ENCODE measurements at places on chromosomes 1 and 21. TPM values are rescaled to one million over a fixed set of nuclear protein-coding genes. Genes with fewer than 3 reads are reported as not detected.

DNA sequence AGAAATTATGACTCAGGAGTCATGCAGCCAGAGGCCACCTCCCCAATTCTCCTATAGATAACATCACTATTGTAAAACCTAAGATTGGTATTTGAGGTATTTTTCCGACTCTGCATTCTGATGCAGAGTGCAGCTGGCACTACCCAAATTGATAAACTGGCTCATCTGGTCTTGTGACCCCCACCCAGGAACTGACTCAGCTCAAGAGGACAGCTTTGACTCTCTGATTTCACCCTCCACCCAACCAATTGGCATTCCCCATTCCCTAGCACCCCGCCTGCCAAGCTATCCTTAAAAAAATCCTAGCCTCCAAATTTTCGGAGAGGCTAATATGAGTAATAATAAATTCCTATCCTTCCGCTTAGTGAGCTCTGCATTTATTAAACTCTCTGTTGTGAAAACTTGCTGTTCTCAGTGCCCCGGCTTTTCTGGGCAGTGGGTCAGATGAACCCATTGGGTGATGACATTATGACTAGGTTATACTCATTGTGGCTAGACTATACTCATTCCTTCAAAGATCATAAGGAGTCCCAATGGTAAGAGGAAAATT lies 39.4 kb upstream of the EPS15 start:
- DNase-seq: no peak

GRCh38 chr1:217089361-217090014 lies 366.3 kb upstream of the ESRRG start:
- DNase-seq: peak; percentile 30

DNA sequence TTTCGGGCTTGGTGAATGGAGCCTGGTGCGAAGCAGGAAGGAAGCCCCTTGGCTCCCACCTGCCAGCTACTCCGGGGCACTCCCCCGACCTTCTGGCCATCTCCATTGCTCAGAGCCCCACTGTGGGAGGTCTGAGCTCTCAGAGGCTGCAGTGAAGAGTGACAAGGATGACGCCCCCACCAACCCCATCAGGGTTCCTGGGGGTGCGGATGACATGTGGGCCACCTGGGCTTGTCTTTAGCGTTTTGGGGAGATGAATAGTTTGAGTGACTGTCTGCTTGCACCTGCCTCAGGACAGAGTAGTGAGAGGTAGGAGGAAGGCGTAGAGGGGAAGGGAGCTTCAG lies 43.2 kb upstream of the LBR start:
- DNase-seq: no peak

DNA sequence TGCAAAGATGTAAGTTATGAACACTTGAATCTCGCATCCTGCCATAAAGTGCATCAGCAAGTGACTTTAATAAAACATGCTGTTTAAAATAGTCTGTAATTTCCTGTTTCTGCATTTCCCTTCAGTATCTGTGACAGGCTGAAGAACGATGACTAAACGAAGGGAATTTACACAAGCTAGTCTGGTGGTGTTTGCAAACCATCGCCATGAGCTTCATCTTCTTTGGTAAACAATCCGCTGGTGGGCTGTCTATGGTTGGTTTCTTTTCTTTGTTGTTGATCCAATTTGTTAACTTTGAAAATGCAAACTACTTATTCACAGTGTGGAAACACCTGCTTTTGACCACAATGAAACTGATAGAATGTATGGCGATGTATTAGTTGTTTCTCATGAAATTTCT lies 13.9 kb downstream of the SERTAD4 start:
- no peak for DNase-seq

DNA sequence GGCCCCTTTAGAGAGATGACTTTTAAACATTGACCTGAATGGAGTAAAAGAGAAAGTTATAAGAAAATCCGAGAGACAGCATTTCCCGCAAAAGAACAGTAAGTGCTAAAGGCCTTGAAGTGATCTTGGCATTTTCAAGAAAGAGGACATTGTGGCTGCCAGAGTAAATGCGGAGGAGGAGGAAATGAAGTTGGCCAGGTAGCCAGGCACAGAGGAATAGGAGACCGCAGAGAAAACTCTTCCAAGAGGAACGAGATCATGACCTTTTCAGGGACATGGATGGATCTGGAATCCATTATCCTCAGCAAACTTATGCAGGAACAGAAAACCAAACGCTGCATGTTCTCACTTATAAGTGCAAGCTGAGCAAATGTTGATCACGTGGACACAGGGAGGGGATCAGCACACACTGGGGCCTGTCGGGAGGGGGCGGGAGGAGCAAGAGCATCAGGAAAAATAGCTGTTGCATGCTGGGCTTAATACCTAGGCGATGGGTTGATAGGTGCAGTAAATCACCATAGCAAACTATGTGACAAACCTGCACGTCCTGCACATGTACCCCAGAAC lies 49.7 kb downstream of the EEIG2 start:
- no peak for DNase-seq

The RNU1-1 gene
- 2,332 TPM for total RNA-seq

- DNase-seq: no peak
Observed at GRCh38 chr1:218755128-218755527, 410.0 kb downstream of the TGFB2 start.

DNA sequence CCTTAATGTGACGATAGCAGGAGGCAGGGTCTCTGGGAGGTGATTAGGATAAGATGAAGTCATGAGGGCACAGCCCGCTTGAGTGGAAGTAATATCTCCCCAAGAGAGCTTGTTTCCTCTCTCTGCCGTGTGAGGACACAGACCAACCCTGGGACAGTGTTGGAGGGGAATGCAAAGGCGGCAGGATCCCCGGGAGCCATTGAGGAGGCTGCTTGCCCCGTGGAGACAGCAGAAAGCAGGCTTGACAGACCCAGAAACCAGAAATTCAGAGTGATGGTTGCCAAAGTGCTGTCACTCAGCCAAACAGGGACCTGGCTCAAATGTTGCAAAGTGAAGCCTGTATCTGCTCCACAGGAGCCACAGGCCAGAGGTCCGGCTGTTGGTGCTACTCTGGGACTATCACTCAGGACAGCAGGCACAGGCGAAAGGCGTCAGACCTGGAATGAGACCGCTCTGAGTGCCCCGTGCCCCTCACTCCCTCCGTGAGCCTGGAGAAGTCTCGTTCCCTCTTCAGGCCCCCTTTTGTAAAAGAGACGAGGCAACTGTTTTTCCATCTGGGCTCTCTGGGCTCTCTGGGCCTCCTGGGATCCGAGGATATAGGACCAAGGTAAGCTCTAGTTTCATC lies 96.6 kb upstream of the VANGL1 start:
- DNase-seq: no peak

DNA sequence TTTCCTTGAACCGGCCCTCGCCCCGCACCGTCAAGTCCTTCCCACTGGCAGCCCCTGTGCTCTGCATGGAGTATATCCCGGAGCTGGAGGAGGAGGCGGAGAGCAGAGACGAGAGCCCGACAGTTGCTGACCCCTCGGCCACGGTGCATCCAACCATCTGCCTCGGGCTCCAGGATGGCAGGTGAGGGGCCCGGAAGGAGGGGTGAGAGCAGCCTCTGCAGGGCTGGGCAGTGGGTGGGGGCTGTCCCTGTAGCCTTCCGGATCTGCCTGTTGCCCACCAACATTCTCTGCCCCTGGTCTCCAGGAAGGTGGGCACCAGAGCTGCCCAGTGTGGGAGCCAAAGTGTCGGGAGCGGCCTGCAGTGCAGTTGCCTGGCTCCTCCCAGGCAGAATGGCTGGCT lies 99.2 kb upstream of the ACTL8 start:
- DNase-seq: no peak

The AMIGO1 gene
- total RNA-seq: 5.6 TPM

GRCh38 chr21:36236052-36236730 lies 79.6 kb downstream of the DOP1B start:
- DNase-seq: no peak

- DNase-seq: peak; percentile 94
Observed at GRCh38 chr21:26845066-26845758, at the start of gene ADAMTS1. Gene ADAMTS1 (minus strand): TSS chr21:26845409. CDS start chr21:26844954, 455 bp downstream.

- no peak for DNase-seq
Observed at GRCh38 chr1:24257373-24257772, 61.8 kb upstream of the GRHL3 start.

The AUNIP gene
- 0.29 TPM for total RNA-seq

GRCh38 chr1:25432749-25433388 lies 2.2 kb downstream of the MACO1 start:
- no peak for DNase-seq

The RNF186 gene
- 25.1 TPM for total RNA-seq

GRCh38 chr1:223709598-223709997 lies 2.7 kb upstream of the CAPN2 start:
- no peak for DNase-seq

The FAM78B gene
- total RNA-seq: 0.66 TPM

GRCh38 chr1:90671251-90671650 lies 45.9 kb downstream of the BARHL2 start:
- DNase-seq: no peak

GRCh38 chr1:228082918-228083870 lies 686 bp downstream of the ARF1 start:
- peak; percentile 79 for DNase-seq

DNA sequence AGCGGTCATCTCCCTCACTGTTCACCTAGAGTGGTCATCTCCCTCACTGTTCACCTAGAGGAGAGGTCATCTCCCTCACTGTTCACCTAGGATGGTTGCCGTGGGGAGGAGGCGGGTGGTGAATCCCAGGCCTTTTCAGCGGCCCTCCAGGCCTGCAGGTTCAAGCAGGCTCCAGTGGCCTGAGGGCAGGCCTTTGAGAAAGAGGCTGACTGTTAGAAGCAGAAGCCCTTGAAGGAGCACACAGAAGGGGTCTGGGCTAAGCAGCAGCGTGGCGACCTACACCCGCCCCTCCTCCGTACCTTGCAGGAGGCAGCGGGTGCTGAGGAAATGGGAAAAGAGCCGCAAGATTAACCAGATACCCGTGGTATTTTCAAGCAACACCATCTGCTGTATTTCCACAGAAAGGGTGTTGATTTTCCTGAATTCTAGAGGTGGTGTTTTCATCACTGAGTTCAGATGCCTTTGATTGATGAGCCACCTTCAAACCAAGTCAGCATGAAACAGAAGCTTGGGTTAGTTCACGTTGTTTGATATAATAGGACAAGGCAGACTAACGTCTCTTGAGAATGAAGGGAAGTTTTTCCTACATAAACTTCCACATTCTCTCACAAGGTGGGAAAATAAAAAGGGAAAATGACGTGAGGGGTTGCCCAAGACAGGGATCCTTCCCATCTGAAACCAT lies 289.5 kb downstream of the KIF26B start:
- no peak for DNase-seq

- peak; percentile 55 for DNase-seq
Observed at GRCh38 chr1:201019321-201019977, 4.1 kb downstream of the KIF21B start.

DNA sequence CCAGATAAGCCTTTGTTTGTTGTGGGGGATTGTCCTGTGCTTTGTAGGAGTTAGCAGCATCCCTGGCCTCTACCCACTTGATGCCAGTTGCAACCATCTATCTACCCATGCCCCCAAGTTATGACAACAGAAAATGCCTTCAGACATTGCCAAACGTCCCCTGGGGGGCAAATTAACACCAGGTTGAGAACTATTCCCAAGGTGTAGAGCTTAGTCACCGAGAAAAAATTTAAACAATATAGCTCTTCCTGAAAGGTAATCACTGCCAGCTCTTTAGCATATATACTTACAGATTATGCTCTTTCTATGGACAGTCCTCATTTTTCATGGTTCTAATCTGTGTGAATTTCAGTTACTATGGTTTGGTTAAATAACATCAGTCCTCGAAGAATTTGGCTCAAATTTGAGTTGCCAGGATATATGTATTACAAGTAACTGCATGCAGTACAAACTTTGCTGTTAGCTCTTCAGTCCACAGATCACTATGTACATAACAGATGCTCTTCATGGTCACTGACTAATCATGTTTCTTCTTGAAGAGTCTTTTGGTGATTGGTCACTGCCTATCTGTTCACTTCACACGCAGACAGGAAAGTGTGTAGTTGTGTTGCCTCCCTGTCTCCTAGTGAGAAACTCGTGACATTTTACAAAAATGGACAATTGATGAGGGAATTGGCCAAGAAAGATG lies 25.2 kb downstream of the MAPKAPK2 start:
- no peak for DNase-seq

GRCh38 chr1:119962296-119962968 lies 66.1 kb upstream of the ADAM30 start:
- no peak for DNase-seq

DNA sequence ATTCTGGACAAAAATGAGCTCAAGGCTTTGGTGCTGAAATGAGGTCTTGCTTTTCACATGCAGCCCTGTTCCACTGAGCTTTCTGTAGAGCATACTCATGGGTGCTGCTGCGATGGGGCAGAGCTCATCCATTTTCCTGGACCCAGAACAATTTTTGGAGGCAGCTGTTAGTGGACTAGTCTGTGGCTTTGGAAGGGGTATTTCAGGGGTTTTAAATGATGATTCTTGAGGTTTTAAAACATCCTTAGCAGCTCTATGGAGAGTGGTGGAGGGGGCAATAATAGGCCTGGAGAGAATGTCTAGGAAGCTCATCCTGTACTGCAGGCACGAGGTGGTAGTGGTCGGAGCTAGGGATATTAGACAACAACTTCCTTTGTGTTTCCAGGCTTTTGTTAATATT lies 16.5 kb downstream of the NOS1AP start:
- no peak for DNase-seq

GRCh38 chr1:232904566-232904965 lies 45.8 kb upstream of the NTPCR start:
- no peak for DNase-seq

DNA sequence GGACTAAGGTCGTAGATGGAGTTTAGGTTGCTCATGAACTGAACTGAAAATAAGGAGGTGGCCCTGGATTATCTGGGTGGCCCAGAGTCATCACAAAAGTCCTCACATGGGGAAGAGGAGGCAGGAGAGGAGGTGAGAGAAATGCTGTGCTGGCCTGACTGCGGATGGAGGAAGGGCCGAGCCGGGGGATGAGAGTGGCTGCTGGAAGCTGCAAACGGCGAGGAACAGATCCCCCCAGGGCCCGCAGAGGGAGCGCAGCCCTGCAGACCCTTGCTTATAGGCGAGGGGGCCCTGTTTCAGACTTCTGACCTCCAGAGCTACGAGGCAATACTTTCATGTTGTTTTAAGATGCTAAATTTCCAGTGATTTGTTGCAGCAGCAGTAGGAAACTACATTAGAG lies 102.7 kb upstream of the C1orf174 start:
- no peak for DNase-seq

The TDRD10 gene
- total RNA-seq: 0.42 TPM

- DNase-seq: no peak
Observed at GRCh38 chr1:190685676-190686075, 208.0 kb upstream of the BRINP3 start.

GRCh38 chr1:66397192-66397591 lies 136.8 kb upstream of the SGIP1 start:
- DNase-seq: no peak

DNA sequence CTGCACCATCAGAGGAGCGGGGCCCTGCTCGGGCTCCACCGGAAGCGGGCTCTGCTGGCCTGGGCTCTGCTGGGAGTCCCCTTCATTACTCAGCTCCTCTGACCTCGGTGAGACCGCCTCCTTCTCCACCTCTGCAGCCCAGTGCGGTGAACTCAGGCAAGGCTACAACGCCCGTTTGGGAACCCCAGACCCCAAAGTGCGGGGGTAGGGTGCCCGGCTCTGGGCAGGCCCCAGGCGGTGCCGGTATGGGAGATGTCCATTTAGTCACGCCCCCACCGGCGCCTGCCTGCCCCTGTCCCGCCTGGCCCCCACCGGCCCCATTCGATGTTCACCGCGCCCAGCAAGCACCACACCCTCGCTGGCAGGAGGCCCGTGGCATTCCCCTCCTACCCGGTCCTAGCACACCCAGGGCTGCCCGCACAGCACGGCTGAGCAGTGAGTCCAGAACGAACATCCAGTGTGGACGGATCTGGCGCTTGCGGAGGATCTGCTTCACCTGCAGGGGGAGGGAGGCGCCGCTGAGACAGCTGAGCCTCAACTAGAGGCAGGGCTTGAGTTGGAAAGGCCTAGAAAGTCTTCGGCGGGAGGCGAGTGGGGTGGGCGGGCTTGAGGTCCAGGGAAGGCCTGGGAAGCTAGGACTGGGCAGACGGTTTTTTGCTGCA lies 10.0 kb downstream of the MAP3K6 start:
- peak; percentile 62 for DNase-seq
